ENCODE measurements at places on chromosomes 2 and 18.

GRCh38 chr2:142918624-142919023 lies 41.2 kb downstream of the KYNU start:
- no peak for DNase-seq

- DNase-seq, result no peak
Observed at GRCh38 chr2:219124381-219125110, 36.1 kb downstream of the NHEJ1 start.

DNA sequence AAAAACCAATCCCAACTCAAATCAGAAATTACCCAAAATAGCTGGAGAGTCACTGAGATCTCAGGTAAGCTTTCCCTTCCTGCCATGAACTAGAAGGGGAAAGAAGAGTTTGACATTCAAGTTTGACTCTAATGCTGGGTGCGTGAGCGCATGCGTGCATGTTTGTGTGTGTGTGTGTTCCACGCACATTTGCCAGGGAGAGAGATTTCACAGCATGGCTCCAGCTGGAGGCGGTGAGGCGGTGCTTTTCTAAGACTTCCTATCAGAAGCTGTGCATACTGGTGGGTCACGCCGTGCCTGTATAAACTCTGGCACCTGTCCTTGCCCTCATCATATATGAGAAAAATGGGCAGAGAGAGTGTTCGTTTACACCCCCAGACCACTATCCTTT lies 116.2 kb downstream of the MSH2 start:
- DNase-seq, result no peak

GRCh38 chr18:45252474-45252873 lies 362.8 kb upstream of the SLC14A2 start:
- no peak for DNase-seq

DNA sequence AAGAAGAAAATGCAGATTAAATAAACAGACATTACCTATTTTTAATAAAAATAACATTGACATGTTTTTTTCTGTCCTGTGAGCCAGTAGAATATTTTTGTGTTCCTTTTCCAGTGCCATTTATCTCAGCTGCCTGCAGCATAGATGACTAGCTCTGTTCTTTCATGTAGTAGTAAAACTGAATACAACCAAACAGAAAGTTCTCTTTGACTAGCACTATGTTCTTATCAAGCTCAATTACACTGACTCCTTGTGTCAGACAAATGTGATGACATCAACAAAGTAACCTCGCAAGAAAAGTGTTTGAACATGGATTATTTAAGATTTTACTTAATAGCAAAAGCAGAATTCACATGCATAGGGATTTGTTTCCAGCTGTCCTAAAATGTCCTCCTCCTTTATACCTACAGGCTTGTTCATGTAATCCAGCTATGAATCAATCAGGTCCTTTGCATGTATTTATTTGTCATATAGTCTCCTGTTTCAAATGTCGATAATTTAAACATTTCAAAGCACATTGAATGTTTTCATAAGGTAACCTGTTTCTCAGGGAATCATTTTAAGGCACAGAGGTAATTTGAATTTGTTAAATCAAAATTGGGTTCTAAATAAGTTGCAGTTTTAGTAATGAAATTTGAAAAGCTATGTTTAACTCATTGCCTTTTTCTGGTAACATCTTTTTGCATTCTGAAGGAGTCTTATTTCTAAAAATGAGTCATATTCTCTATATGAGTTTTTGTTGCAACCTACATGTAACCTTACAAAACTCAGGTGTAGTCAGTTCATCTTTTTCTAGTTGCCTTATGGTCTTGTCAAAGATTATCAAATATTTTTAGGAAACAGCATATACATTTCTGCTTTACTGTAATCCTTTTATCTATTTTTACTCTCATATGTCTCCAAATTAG lies 215.3 kb upstream of the GULP1 start:
- no peak for DNase-seq

GRCh38 chr2:37847792-37848191 lies 77.3 kb upstream of the RMDN2 start:
- DNase-seq, result no peak

DNA sequence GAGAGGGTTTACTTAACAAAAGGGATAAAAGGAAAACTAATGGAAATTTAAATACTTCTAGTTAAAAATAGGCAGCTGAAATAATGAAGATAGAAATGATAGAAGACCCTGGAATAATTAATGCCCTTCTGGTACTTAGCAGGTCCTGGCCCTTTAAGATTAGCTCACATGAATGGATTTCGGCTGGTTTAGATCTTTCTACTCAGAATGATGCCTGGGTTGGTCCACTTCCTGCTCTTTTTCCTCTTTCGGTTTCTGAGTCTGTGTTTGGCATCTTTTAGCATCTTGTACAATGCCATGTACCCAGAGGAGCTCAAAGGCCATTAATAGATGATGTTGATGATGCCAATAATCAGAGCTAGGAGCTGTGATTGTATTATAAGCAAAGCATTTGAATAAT lies 290.5 kb downstream of the CLIP4 start:
- no peak for DNase-seq
